Activated effector memory CD4-positive, alpha-beta T cell treated with Interleukin-2 at 50 U/mL for 16 hours (primary cell): ENCODE measurements at places on chromosomes 5 and 9.

- DNase-seq: no peak
Measured at GRCh38 chr9:76912636-76913275, 6.8 kb upstream of the PRUNE2 start.

- no peak for DNase-seq
Measured at GRCh38 chr5:154740957-154741356, 14.2 kb upstream of the LARP1 start.

DNA sequence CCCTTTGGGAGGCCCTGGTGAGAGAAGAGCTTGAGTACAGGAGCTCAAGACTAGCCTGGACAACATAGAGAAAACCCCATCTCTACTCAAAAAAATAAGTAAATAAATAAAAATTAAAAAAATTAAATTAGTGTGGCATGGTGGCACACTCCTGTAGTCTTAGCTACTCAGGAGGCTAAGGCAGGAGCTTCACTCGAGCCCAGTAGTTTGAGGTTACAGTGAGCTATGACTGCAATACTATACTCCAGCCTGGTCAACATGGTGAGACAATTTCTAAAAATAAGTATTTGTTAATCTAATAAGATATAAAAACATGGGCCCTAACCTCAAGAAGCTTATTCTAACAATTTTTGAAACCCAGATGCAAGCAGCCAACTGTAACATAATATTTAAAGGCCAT is 7.6 kb downstream of the RNF38 start:
- DNase-seq: no peak

GRCh38 chr5:89071941-89072331 is 189.0 kb upstream of the MEF2C start:
- DNase-seq: no peak

GRCh38 chr5:140321796-140322195 is 18.9 kb upstream of the PFDN1 start:
- DNase-seq: no peak

- no peak for DNase-seq
Measured at GRCh38 chr9:104794070-104794469, 30.1 kb downstream of the NIPSNAP3B start.

- DNase-seq: no peak
Measured at GRCh38 chr5:170313344-170313743, 15.8 kb upstream of the LCP2 start.

DNA sequence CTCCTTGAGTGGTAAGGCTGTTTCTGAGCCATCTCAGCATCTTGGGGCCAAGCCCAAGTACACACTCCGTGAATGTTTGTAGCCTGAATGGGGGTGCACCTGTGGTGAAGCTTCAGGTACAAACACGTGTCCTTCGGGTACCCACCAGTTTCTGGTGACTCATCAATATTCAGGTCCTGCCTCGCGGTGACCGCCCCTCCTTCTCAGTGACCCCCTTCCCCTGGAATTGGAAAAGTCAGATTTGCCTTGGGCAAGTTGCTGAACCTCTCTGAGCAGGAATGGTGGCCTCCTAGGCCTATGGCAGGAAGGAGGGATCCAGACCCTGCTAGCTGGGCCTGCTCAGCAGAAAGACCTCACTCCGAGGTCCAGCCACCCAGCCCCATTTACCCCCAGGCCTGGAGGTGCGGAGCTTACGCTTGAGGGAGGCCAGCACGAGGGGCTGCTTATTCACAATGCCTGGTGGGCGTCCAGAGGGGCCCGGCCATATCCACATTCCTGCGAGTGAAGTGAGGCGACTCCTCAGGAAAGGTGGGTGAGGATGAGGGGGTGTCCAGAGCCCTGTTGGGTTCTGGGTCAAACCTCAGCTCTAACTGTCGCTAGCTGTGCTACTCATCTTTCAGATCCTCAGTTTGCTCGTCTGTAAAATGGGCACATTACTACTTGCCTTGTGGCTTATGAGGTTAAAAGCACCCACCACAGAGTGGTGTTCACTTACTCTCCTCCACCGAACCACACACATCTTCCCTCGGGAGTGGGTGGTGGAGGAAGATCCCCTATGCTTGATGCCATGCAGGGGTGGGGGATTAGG is 7.0 kb downstream of the ADGRD2 start:
- no peak for DNase-seq

DNA sequence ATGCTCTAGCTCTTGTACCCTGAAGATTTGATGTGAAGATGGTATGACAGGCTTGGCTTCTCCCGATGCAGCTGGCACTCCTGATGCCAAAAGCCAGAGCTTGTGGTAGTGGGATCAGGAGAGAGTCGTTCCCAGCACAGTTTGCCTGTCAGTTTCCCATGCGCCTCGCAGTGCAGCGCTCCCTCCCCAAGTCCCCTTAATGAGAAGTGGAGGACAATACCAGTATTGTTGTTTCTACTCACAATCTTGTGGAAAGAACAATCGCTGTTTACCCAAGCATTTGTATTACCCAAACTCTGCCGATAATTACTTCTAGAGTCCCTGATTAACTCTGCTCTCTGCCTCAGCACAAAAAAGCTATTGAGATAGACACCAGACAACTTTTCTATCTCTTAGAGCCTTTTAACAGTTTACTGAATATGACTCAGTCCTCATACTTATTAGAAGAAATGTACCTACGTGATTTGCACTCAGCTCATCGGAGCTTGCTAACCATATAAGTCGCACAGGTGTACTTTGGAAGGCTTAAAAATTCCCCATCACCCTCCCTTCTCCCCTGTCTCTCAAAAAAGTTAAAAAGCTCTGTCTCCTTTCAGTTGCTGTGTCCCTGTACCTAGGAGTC is 283.2 kb upstream of the TMEM161B start:
- DNase-seq: no peak

DNA sequence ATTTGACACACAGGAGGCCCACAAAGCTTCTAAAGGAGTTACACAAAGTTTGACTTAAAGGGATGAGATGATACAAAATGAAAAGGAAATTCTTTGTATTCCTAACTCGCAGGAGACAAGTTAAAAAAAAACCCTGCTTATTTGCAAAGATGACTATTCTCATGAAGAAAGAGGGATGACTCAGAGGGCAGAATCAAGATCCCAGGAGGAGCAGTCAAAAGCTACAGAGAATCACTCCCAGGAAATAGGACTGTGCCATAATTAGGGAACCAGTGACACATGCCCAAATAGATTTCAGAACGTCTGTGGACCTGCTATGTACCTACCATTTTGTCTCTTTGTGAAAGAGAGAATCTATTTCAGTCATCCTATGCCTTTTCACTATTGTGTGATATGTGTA is 103.5 kb upstream of the ARRDC3 start:
- no peak for DNase-seq

DNA sequence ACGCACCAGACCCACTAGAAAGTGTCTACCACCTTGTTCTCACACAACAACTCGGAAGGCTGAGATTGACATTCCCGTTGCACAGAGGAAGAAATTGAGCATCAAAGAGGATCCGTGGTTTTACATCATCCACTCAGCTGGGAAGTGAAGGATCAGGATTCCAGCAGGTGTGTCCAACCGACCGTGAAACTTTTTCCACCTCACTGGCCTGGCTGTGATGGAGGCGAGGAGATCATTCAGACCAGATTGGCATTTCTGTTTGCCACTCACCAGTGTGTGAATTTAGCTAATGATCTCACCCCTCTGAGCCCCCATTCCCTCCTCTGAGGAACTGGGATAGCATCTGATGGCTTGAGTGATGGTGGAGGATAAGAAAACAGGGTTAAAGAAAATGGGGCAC is 46.7 kb upstream of the CPLX2 start:
- DNase-seq: no peak

- no peak for DNase-seq
Measured at GRCh38 chr9:116658265-116658664, 28.8 kb upstream of the TRIM32 start.

GRCh38 chr9:124361128-124361527 is 54.1 kb downstream of the PSMB7 start:
- no peak for DNase-seq

GRCh38 chr9:113650207-113651131 is 186.9 kb downstream of the RGS3 start:
- DNase-seq: no peak

DNA sequence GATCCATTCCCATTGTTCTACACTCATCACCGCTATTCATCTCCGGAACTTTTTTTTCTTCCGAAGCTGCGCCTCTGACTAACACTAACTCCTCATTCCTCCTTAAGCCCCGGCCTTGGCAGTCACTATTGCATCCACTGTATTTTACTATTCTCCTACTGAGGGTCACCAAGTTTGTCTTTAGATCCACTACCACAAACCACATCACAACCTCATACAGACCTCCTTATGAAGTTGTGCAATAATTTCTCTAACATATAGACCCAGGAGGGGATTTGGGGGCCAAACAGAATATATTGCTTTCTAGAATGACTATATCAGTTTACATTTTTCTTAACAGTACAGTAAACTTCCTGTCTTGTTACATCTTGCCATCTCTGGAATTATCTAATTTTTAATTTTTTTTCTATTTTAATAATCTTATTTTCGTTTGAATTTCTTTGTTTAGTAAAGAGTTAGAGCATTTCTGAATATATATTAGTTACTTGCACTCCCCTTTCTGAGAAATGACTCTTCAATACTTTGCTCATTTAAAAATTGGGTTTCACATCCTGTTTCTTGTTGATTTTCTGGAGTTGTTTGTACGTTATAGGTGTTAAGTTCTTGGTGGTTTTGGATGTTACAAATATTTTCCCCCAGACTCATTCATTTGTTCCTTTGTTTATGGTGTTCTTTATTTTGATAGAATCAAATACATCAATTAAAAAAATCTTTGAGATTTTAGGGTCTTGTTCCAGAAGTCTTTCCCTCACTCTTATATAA is 37.1 kb downstream of the DMRT2 start:
- no peak for DNase-seq

DNA sequence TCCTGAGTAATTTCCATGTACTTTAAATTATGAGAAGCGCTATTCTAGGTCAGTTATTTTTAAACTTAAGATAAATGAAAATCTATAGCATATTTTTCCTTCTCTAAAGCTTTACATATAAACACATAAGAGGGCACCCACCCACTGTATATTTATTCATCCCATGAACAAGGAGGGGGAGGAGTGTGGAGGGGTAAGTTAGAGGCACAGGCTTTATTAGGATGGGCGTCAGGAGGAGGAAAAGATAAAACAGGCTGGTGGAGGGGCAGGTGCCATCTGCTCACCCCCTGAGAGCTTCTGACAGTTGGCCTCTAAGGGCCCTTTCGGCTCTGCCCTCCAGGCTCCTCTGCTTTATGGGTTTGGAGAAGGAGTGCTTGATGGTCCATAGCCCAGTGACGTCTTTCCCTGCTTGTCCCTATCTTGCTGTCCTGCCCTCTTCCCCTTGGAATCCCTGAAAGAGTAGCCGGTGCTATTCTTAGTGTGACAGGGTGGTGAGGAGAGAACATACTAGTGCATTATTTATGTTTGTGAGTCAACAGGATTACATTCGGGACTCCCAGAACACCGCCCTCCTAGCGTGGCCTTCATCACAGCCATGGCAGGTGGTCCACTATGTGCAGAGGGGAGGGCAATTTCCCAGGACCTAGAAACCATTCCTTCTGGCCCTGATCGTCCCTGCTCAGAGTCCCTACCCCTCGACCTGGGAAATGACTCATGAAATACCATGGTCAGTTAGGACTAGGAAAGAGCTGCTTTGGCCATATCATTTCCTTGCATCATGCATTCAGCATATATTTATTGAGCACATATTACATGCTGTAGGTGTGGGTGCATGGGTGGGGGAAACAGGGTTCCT is 7.9 kb upstream of the SYNPO start:
- DNase-seq: no peak

- DNase-seq: no peak
Measured at GRCh38 chr5:145324101-145324500, 511.0 kb downstream of the PRELID2 start.

DNA sequence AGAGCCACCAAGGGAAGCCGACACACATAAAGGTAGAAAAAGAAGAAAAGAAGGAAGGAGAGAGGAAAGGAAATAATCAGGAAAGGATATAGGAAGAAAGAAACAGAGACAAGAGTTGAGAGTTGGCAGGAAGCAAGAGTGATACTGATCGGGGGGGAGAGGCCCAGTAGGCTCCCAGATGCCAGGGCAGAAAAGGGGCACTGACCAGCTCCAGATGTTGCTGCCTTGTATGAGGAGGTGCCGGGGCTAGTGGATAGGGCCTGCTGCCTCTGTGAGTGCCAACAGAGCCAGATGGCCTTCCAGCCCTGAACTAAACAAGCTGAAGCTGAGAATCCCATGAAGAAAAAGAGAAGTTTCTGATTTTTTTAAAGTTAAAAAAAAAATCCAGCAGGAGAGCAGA is 82.0 kb upstream of the TRIM32 start:
- DNase-seq: no peak

DNA sequence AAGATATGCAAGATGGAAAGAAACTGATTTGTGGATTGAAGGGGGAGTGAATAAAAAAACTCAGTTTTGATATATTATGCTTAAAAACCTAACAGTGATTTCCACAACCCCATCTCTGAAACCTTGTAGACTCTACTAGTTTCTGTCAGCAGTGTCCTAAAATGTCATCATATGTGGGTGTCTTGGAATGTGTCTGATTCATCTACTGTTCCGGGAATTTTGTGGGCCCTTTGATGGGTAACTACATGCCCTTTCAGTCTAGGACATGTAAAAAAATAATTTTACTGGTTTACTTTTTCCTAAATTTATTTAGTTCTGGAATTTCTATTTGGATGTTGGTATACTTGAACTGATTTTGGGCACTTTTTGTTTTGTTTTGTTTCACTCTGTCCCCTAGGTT is 118.9 kb upstream of the NMUR2 start:
- DNase-seq: no peak

DNA sequence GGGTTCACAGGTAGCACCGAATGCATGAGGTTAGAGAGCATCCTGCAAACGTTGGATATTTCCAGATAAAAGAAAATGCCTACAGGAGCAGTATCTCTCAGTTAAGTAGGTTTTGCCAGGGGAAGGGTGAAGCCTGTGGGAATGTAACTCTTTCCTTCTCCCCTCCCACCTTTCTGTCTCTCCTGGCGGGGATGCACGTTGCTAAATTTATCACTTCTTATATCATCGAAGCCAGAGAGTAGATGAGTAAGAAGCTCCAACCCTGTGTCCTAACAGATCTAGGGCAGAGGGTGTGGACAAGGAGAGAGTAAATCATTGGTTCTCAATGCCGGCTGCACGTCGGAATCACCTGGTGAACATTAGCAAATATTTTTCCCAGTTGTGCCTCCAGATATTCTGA is 457.5 kb downstream of the ENC1 start:
- no peak for DNase-seq

DNA sequence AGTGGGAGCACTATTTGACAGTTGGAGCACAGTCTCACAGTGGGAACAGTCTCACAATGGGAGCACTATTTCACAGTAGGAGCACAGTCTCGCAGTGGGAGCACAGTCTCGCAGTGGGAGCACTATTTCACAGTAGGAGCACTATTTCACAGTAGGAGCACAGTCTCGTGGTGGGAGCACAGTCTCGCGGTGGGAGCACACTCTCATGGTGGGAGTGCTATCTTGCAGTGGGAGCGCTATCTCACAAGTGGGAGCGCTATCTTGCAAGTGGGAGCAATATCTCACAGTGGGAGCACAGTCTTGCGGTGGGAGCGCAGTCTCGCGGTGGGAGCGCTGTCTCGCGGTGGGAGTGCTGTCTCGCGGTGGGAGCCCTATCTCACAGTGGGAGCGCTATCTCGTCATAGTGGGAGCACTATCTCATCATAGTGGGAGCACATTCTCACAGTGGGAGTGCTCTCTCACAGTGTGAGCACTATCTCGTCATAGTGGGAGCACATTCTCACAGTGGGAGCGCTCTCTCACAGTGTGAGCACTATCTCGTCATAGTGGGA is 56.1 kb downstream of the MED10 start:
- DNase-seq: no peak
